ENCODE measurements at places on chromosomes 16 and 17. TPM values are rescaled to one million over a fixed set of nuclear protein-coding genes. Genes with fewer than 3 reads are reported as not detected.
A peak's percentile ranks its signal among the peaks of the same experiment; 100 is the strongest.

Gene KCNH6
- total RNA-seq, result not detected

Gene HAGHL
- 7.5 TPM for total RNA-seq

Gene GNAO1
- 7.9 TPM for total RNA-seq

Gene PCGF2
- 7.0 TPM for total RNA-seq

Gene PMP22
- total RNA-seq, result 142 TPM

Gene PAM16
- 1.7 TPM for total RNA-seq

Gene CCT6B
- total RNA-seq, result 6.0 TPM

Gene ACSF2
- 14.9 TPM for total RNA-seq

Gene MARCHF10
- total RNA-seq, result 0.96 TPM

Gene AIPL1
- total RNA-seq, result 2.2 TPM

Gene CCDC200
- total RNA-seq, result not detected

Gene SUZ12
- 21.7 TPM for total RNA-seq

Gene NT5C3B
- total RNA-seq, result 50.1 TPM

Gene C1QTNF1
- total RNA-seq, result 41.7 TPM

Gene KRTAP4-6
- 1.2 TPM for total RNA-seq

Gene ZNF19
- total RNA-seq, result 19.3 TPM

Gene CHST4
- total RNA-seq, result 1.2 TPM

Gene HEXD
- total RNA-seq, result 12.5 TPM

Gene JPH3
- 3.1 TPM for total RNA-seq

Gene TMEM92
- not detected for total RNA-seq

Gene DRC3
- total RNA-seq, result 5.1 TPM

Gene MRM1
- 12.0 TPM for total RNA-seq

Gene HEATR9
- not detected for total RNA-seq

DNA sequence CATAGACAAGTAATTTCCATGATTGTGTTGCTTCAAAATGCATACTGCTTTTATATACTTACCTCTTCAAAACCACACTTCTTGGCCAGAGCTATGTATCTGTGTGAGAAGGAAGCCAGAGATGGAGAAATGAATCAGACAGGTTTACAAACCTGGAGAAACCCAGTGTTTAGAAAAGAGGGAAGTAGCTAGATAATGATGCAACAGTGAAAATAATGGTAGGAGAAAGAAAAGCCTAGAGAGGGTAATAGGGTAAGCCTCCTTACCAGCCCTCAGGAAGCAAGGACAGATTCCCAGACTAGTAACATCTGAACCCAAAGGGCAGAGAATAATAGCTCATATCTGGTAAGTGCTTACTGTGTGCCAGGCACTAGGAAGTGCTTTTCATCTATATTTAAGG is 250.3 kb upstream of the CDH11 start:
- DNase-seq, result no peak

DNA sequence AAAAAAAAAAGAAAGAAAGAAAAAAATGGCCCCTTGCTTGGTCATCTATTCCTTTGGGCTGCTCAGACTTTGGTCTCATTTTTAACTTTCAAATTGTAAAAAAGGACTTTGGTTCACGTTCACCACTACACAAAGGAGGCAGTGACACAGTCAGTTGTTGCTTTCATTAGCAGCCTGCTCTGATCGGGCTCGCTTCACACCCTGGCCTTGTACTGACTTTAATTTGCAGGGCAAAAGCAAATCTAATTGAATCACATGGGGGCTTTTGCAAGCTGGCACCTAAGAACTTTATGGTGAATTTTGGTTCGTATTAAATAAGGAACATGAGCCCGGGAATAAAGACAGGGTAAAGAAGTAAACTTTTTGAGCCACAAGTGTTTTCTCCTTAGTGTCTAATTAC is 103.6 kb upstream of the CDH11 start:
- no peak for DNase-seq

- DNase-seq, result no peak
These were observed 91.3 kb downstream of the SOCS1 start for GRCh38 chr16:11164482-11165270.

- DNase-seq, result no peak
These were observed 738.3 kb upstream of the EEF2KMT start for GRCh38 chr16:5835876-5836275.

- peak; percentile 76 for DNase-seq
These were observed 75.6 kb upstream of the HNF1B start for GRCh38 chr17:37820313-37820994.

DNA sequence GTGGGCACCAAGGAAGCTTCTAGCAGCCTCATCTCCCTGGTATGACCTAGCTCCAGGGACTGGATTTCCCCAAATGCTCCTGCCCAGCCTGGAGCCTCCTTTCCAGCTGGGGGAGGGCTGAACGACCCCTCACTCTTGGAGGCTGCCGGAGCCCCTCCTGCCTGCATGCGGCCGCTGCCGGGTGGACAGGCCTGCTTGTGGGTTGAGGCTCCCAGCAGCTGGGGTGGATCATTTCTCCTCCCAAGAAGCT is 213.6 kb downstream of the SEC14L1 start:
- no peak for DNase-seq

- no peak for DNase-seq
These were observed 26.9 kb upstream of the COX10 start for GRCh38 chr17:14042411-14042810.

- no peak for DNase-seq
These were observed 109.3 kb upstream of the METRNL start for GRCh38 chr17:82970067-82970466.

DNA sequence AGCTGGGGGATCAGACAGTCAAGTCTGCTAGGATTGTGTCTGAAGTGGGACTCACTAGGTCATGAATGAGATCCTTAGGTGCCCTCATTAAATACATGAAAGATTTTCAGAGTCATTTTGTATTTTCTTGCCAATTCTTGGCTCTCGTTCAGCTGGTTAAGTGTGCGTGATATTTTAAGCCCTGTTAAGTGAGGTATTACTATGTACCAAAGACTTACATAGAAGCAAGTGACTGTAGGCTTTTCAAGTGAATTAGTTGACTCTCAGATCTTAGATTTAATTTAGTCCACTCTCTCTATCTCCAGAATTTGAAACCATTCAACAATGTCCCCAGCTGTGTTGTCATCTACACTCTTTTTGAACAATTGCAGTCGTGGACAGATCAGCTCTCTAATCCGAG is 219.4 kb downstream of the FOXL1 start:
- no peak for DNase-seq

- no peak for DNase-seq
These were observed 5.4 kb upstream of the FAM83G start for GRCh38 chr17:19009970-19010369.

GRCh38 chr16:53768167-53768566 is 64.2 kb downstream of the FTO start:
- DNase-seq, result peak; percentile 49

- no peak for DNase-seq
These were observed 5.2 kb downstream of the IL32 start for GRCh38 chr16:3070608-3071111.

- peak; percentile 89 for DNase-seq
These were observed 184.4 kb downstream of the MSI2 start for GRCh38 chr17:57440522-57441269.

DNA sequence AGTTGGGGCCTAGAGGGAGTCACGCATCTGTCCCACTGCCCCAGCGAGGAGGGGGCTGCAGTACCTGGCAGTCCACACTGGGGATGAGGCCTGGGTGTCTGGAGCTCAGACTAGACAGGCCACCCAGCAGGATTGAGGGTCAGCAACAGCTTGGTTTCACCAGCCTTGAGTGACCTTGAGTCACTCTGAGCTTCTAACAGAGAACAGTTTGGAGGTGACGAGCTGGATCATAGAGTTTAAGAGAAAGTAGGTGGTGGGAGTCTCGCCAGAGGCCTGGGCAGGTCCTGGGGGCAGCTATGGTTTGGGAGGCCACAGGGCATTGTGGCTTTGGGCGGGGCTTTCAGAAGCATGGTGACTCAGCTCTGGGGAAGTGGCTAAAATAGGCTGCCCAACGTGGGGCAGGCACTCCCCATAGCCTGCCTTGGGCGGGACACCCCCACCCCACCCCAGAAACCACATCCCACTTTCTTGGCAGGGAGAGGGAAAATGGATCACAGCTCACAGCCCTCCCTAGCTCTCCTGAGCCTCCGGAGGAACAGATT is 20.5 kb downstream of the CDC42EP4 start:
- peak; percentile 72 for DNase-seq

DNA sequence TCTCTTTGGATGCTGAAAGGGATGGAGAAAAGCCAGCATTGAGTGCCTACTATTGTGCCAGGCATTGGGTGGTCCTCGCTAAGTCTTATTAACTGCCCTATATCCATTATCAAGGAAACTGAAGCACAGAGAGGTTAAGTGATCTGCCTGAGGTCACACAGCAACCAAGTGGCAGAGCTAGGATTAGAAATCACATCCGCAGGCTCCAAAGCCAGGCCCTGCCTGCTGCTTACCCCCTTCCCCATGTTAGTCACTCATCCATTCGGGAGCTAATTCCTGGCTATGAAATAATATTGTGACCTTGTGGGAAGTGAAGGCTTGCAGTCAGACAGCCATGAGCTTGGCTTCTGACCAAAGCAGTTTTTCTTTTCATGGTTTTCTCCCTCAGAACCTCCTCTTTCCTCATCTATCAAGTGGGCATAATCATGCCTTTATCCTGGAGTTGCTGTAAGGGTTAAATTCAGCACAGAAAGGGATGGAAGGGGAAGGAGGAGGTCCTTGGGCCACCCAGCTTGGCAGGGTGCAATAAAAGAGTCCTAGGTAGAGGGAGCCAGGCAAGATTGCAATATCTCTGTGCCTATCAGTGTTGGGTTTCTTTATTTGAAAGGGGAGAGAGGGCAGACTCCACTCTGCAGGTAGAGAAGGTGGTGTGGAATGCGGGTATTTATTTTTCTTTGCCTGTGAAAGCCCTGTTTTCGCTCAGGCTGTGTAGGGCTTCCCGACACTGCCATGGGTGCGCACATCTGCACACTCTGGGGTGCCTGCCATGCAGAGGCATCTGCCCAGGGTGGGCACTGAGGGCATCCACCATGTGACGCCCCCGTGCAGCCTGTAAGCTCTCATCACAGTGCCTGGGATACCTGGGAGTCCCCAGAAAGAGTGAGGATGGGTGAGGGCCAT is 11.3 kb downstream of the RAI1 start:
- no peak for DNase-seq

- DNase-seq, result peak; percentile 51
These were observed 11.1 kb downstream of the SCN4A start for GRCh38 chr17:63961355-63962212.

GRCh38 chr17:47618410-47618809 is 31.3 kb upstream of the KPNB1 start:
- DNase-seq, result peak; percentile 68

GRCh38 chr16:75340741-75341491 is 89.5 kb upstream of the BCAR1 start:
- peak; percentile 69 for DNase-seq

DNA sequence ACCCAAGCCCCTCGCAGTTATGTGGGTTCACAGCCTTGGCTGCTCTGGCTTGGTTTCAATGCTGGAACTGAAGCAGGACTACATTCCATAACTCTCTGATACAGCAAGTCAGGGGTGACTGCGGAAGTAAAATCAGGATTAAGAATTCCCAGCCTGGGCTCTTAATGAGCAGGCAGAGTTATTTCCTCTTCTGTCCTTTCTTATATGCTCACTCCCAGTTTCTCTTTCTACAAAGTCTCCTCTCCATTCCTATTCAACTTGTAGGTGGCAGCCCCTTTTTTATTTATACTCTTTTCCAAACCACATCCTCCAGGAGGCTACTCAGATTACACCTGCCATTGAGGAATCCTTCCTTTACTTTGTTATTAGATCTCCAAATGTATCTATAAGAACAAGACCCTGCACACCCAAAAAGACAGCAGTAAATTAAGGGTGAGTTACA is 40.3 kb downstream of the HOXB1 start:
- DNase-seq, result no peak

GRCh38 chr16:69187446-69188235 is 677 bp downstream of the SNTB2 start:
- DNase-seq, result peak; percentile 64

DNA sequence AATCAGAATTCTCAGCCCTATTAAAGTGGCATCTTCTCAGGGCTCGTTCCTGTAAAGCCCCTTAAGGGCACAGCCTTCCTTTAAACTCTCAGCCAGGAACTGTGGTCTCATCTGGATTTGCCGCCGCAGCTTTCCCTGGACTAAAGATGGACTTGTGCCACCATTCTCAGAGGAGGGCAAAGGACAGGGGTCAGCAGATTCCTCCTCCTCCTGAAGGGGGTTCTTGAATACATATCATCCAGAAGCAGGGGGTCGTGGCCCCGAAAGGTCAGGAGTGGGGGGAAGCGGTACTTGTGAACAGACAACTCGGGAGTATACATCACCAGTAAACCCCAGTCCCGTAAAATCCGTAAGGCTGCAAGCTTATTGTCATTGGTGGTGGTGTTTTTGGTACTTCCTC is 174.8 kb downstream of the RPTOR start:
- DNase-seq, result no peak

GRCh38 chr16:14186007-14186794 is 115.1 kb downstream of the MRTFB start:
- DNase-seq, result peak; percentile 89

DNA sequence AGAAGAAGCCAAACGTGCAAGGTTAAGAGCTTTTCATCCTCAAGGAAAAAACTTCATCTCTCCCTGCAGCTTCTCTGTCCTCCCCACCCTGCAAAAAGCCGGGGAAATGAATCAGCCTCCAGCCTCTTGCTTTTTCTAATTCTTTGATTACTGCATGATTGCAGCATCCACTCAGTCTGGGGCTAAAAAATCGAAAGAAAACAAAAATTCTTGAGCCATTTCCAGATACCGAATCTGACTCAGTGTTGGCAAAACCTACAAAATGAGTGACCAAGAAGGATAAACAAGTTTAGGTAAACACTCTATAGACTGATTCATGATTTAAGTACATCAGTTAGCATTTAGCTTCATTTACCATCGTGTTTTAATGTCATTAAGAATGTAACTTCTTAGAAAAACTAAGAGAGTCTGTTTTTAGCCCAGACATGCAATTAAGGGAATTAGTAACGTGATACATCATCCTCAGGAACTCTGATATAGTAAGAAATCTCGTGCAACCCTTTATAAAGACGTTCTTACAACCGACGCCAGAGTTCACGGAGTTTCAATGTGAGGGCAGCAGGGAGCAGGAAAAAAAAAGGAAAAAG is 287.3 kb upstream of the FOXF1 start:
- peak; percentile 65 for DNase-seq

DNA sequence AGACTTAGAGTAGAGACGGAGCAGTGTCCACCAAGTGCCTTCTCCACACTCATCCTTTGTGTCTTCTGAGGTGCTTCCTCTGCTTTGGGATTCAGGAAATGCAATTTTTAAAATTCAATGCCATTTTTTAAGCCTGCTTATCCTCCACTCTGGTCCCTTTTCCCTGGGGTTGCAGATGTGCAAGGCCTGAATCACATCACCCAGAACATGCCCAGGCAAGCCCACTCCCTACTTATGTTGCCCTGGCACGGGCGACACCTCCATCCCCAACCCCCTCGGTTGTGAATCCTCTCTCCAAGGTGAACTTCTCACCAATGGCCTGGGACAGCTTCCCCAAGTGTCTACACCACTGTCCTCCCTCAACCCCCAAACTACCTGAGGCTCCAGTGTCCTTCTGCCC is 116.2 kb downstream of the C17orf67 start:
- DNase-seq, result no peak

Data from umbilical cord (tissue), 2 donors.